ENCODE measurements at places on chromosomes 6 and 20.

- DNase-seq, result no peak
Measured at GRCh38 chr20:52402514-52402913, 210.9 kb upstream of the ZFP64 start.

GRCh38 chr6:97630604-97631003, 347.6 kb upstream of the MMS22L start:
- DNase-seq, result no peak

- DNase-seq, result no peak
Measured at GRCh38 chr6:34125939-34126338, 19.9 kb downstream of the GRM4 start.

DNA sequence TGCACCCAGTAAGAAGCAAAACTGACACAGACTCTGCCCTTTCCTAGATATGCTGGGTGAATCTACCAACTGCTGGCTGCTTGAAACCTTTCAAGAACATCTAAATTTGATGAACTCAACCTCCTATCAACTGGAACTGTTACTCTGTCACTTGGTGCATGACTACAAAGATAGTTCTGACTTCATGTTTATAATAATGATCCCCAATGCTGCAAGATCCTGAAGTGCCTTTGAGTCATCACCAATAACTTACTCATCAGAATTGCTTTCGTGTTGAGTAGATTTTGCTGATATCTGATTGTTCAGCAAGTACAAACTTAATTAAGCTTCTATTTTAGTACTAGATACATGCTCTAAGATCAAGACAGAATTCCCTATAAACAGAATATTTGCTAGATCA, 100.2 kb upstream of the ARMC2 start:
- DNase-seq, result no peak
